ENCODE measurements at places on chromosomes 3 and 15.

DNA sequence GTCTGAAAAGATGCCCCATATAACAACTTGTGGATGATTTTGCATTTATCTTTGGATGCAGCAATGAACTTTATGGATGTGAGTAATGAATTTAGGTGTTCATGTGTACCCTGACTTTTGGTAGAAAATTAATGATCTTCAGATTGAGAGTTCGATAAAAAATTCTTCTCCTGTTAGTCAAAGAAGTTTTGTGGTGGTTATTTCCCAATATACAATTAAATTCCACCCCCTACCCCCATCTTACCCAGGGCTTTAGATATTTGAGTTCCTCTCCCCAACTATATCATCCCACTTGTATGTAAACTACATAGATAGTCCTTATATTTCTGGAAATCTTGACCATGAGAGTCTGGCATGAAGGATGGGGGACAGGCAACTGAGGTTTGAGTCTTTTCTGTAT, 126.1 kb upstream of the ALDH1A3 start:
- no peak for DNase-seq

GRCh38 chr3:58009026-58009748, 965 bp downstream of the FLNB start:
- peak; percentile 42 for DNase-seq

GRCh38 chr3:39601241-39601640, 133.8 kb downstream of the MOBP start:
- DNase-seq: no peak

DNA sequence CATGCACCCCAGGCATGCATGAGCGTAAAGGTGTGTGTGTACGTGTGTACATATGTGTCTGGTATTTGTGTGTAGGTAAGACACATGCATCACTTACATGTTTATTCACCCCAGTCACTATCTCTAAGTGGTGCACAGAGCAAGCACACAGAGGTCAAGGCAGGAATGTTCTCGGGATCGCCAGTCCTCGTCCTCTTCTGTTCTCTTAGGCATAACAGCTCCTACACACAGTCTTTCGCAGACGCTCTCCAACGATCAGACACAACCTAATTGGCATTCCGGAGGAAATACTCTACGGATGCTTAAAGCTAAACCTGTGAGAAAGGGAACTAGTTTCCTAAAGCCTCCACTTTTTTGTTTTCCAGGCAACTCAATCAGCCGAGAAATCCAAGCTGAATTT, 95.9 kb downstream of the ADAMTS17 start:
- DNase-seq: no peak

DNA sequence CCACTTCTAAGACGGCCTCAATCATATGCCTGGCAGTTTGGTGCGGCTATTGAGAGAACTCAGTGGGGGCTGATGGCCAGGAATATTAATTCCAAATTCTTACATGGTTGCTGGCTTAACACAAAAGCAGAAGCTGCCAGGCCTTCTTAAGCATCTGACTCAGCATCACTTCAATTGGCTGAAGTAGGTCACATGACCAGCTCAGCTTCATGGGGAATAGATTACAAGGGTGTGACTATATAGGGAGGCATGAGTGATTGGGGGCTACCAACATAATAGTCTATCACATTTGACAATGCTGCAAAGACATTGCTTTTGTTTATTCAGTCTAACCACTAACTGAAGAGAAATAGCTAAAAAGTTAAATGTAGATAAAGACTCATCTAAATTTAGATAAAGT, 101.6 kb upstream of the ANKRD28 start:
- no peak for DNase-seq
